Chondrocyte (in vitro differentiated cells): ENCODE measurements at places on chromosomes 7 and 10.

GRCh38 chr7:118286131-118286530 is 61.6 kb downstream of the ANKRD7 start:
- no peak for DNase-seq

DNA sequence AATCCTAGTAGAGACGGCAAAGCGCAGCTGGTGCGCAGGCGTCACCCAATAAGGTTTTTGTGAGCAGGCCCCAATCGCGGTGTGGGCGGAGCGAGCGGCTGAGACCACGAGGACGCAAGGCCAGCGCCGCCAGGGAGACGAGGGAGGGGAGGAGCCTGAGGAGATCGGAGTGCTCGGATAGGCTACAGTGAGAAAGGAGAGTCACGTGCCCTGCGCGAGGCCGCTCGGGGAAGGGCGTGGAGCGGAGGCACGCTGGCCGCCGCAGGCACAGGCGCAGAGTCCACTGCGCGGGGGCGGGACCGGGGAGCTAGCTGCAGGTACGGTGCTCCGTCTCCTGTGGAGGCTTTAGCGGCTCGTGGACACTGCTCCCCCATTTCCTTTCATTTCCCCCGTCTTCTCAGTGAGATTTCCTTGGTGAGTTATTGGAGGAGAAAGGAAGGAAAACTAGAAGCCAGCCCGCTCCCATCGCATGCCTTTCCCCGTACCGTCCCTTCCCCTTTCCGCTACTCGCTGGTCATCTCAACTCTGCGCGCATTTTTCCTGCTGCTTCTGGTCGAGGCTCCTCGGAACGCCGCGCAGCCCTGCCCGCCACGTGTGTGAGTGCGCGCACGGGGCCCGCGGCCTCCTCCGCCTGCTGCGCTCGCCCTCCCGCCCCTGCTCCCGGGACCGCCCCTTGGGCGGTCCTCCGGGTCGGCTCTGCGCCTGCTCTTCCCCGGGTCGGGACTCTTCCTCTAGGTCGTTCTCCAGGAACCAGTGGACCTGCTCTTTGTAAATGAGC is at the start of gene THNSL1:
TSS of gene THNSL1 (plus strand) at position 237 of the 778 bp plus-strand sequence. CDS start 6,612 bp downstream, outside the sequence.
- DNase-seq, result peak; percentile 99

DNA sequence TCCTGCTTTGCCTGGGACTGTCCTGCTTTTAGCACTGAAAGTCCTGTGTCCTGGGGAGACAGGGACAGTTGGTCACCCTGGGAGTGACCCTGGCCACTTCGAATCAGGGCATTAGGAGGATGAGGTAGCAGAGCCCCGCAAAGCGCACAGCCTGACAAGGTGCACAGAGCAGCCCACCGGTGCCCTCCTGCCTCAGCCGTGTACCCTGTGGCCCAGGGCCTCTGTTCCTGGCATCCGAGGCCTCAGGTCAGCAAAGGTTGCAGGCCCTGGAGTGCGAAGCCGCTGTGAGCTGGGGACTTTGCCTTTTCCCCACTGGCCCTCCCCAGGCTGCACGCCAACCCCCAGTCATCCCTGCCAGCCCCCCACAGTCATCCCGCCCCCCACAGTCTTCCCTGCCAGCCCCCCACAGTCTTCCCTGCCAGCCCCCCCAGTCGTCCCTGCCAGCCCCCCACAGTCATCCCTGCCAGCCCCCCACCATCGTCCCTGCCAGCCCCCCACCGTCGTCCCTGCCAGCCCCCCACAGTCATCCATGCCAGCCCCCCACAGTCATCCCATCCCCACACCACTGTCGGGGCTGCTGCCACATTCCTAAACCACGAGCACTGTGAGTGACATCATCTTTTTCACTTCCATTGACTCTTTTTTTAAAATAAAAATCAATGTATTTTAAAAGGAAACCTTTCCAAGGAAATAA is 91.8 kb downstream of the RGS10 start:
- DNase-seq, result no peak

GRCh38 chr10:3754727-3755439 is 30.1 kb downstream of the KLF6 start:
- no peak for DNase-seq

- no peak for DNase-seq
These were observed 37.8 kb upstream of the CACUL1 start for GRCh38 chr10:118792526-118792925.

- DNase-seq, result no peak
These were observed 102.3 kb downstream of the JAZF1 start for GRCh38 chr7:28078036-28078901.

GRCh38 chr10:20004087-20004523 is 187.9 kb downstream of the PLXDC2 start:
- DNase-seq, result no peak

DNA sequence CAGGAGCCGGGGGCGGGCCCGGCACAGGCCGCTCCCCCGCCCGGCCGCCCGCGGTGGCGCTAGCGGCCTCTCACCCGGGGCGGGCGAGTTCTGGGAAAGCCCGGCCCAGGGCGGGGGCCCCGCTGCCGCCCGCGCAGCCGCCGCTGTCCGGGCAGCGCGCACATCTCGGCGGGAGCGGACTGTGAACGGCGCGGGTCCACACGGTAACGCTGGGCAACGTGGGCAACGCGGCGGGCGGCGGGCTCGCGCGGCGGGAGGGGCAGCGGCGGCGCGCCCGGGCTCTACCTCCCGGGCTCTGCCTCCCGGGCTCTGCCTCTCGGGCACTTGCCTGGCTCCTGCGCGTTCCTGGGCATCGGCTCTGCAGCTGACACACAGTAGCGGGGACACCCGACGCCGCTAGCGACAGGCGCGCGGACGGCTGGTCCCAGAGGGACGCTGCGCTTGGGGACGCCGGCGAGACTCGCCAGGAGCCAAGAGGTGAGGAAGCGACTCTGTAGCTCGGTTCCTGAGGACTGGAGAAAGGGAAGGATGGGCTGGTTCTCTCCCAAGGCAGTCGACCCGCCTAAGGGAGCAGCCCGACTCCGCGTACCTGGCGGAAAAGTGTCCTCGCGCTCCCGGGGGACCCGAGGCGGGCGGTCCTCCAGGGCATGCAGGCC is at the start of gene PLCE1:
TSS of gene PLCE1 (plus strand) at position 150 of the 656 bp plus-strand sequence. CDS start 37,116 bp downstream, outside the sequence.
- peak; percentile 89 for DNase-seq

- DNase-seq, result peak; percentile 91
These were observed 38.2 kb upstream of the DPYSL4 start for GRCh38 chr10:132148261-132149251.

DNA sequence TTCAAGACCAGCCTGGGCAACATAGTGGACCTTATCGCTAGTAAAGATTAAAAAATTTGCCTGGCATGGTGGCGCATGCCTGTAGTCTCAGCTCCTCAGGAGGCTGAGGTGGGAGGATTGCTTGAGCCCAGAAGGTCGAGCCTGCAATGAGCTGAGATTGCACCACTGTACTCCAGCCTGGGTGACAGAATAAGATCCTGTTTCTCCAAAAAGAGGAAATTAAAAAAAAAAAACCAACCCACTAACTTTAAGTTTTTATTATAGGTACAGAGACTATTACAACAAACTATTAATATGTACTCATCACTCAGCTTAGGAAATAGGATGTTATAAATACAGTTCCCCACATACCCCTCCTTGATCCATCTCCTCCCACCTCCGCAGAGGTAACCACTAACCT is 30.2 kb downstream of the DHTKD1 start:
- no peak for DNase-seq

DNA sequence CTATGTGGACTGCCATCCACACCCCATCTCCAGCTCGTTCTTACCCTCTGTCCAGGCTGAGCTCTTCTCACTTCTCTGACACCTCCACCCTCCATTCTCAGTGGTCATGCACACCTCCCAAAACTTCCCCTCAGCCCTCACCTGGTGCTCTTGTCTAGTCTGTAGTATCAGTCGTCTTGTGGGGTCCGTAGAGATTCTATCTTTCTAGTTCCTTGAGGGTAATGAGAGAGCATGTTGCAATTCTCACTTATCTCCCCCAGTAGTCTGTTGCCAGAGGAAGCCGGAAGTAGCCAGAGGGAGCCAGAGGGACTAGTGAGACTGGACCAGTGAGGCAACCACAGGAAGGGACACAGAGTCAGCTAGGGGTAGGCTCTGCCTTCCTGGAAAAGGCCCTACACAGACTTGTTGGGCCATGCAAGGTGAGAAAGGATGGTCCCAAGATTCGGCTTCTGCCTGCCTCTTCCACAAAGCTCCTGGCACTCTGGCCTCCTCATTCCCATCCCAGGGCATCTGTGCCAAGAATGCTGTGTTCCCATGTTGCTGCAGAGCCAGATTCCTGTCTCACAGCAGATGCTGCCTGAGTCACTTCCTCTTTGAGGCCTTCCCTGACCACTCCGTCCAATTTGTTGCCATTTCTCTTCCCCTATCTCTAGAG is 50.6 kb upstream of the DUSP5 start:
- DNase-seq, result peak; percentile 39

- DNase-seq, result no peak
These were observed 87.1 kb downstream of the CYP26A1 start for GRCh38 chr10:93160829-93161228.

GRCh38 chr7:16978358-16979244 is 96.8 kb upstream of the AGR3 start:
- DNase-seq, result no peak

GRCh38 chr7:30034501-30034900 is 6.3 kb downstream of the PLEKHA8 start:
- no peak for DNase-seq

GRCh38 chr7:33091111-33091531 is 18.1 kb downstream of the RP9 start:
- DNase-seq, result no peak

- DNase-seq, result no peak
These were observed 140.7 kb downstream of the CUBN start for GRCh38 chr10:16988900-16989299.

GRCh38 chr7:139630643-139631519 is 107.4 kb downstream of the CLEC2L start:
- no peak for DNase-seq

- no peak for DNase-seq
These were observed 132.9 kb upstream of the PLXDC2 start for GRCh38 chr10:19683356-19683755.

DNA sequence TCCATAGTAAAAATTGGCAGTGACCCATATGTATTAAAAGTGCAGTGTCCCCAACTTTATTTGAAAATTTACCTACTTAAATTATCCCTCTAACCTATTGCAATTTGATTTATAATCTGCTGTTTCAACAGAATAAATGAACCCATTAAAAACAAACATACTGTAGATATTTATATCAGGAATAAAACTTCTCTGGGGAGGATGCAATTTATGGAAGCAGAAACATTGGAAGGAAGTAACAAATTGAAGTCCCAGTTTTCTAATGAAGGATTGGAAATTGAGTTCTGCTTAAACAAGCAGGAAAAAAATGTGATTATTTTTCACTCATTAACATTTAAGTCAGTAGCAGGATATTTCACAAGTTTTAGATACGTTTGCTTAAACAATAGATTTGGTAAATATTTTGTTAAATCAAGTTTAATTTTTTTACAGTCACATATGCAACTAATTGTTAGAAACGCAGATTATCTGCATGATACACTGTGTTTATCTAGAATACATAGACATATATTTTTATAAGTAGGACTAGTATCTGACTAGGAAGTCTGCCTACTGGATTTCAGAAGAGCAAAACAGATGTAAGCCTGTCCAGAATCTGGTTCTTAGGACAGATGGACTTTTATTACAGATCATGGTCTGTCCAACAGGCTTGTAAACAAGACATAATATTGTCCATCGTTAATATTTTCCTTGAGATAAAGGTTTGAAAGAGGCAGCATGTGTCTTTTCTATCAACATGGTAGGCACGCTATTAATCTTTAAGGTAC is 5.3 kb downstream of the AGMO start:
- no peak for DNase-seq

GRCh38 chr7:1638215-1638661 is 31.8 kb upstream of the ELFN1 start:
- DNase-seq, result peak; percentile 32

DNA sequence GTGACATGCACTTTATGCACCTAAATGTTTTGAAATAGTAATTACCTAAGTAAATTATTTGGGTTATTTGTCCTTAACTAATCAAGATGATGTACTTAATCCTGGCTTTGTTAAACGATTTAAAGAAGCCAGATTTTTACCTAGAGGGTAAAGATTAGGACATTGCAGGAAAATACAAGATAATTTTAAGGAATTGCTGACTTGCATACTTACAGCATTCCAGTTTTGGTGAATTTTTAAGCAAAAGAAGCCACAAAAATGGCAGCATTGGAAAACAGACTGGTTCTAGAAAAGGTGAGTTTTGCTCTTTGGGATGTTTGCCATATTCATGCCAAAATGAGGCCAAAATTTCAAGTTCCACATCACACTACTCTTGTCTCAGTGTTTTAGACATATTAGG is 33.4 kb downstream of the BCAP29 start:
- DNase-seq, result no peak

- no peak for DNase-seq
These were observed 25.8 kb downstream of the PRTFDC1 start for GRCh38 chr10:24926557-24926956.

- DNase-seq, result no peak
These were observed 120.8 kb upstream of the NOBOX start for GRCh38 chr7:144524271-144524670.

GRCh38 chr10:80356989-80357850 is 639 bp downstream of the DYDC2 start:
- no peak for DNase-seq
